Activated naive CD8-positive, alpha-beta T cell treated with anti-CD3 and anti-CD28 coated beads, Interleukin-2, amount 10 ng/mL, durations not matched to agents 7 days and 5 days (primary cell): ENCODE measurements at places on chromosomes 13 and 19.
A peak's percentile ranks its signal among the peaks of the same experiment; 100 is the strongest.

DNA sequence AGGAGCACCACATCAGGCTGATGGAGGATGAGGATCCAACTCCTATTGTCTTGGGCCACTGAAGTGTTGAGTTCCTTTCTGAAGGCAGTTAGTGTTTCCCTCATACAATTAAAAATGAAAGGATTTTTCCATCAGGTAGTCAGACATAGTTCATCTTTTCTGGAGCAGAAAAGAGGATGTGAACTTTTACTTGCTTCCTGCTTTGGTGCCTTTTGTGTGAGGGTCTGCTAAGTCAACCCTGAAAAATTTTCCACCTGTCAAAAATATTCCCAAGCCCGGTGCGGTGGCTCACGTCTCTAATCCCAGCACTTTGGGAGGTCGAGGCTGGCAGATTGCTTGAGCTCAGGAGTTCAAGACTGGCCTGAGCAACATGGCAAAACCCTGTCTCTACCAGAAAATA, 43.9 kb downstream of the RGCC start:
- DNase-seq, result no peak

- no peak for DNase-seq
Measured at GRCh38 chr13:23889615-23890607, 711 bp upstream of the MIPEP start.

DNA sequence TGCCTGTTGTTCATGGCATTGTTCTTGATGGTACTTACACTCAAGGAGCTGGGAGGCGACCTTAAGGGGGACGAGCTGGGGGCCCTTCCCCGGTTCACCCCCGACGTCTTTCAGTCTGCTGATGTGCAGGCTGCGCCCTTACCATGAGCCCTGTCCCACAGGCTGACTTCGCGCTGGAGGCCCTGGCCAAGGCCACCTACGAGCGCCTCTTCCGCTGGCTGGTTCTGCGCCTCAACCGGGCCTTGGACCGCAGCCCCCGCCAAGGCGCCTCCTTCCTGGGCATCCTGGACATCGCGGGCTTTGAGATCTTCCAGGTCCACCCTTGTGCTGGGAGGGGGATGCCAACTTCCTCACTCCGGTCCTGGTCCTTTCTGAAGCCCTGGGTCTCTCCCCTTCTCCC, 45.4 kb downstream of the MYH14 start:
- DNase-seq, result no peak

- DNase-seq, result no peak
Measured at GRCh38 chr13:61891401-61891800, 475.8 kb upstream of the PCDH20 start.

DNA sequence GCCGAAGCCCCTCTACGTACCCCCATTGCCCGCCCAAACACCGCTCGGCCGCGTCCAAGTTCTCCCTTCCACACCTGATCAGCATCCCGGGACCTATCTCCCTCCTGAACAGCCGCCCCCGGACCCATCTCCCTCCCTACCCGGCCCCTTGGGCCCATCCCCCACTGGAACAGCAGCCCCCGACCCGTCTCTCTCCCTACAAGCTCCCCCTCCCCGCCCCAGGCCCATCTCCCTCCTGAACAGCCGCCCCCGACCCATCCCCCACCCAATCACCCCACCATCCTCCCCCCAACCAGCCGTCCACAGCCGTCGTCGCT, 610 bp downstream of the ZSCAN1 start:
- DNase-seq, result no peak

DNA sequence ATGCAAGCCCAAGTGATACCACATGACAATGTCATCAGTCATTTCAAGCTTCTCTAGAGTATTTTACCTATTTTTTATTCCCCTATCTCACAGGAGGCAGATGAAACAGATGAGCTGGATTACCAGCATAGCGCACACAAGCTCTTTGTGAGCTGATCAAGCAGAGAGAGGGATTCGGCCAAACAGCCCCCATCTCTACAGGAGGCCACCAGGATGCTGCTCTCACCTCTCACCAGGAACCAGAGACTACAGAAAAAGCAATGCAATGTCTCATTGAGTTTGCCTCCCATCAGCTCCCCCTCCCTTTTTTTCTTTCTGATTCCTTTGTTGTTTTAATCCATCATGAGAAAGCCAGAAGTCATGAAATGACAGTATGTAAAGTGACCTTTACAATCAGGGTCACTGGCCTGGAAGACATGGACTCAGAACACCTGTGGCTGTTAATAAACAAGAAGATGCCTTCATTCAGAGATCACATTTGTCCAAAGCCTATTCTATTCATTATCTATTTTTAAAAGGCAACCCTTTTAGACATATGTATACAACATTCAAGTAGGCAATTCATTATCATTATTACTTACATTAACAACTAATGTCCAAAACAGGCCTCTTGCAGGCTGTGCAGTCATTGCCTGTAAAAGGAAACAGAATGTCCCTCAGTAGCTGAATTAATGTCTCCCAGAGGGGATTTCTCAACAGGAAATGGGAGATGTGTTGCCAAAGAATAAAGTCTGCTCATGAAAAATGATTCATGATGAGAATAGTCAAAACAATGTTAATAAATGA, 656.6 kb downstream of the TBC1D4 start:
- no peak for DNase-seq

- DNase-seq, result no peak
Measured at GRCh38 chr13:94640721-94641120, 39.1 kb downstream of the GPR180 start.

- peak; percentile 74 for DNase-seq
Measured at GRCh38 chr19:13154911-13155471, 4.8 kb downstream of the IER2 start.

- DNase-seq, result no peak
Measured at GRCh38 chr13:30415430-30416030, 6.8 kb upstream of the UBE2L5 start.

GRCh38 chr19:5460748-5461147, 5.5 kb downstream of the ZNRF4 start:
- DNase-seq, result no peak

DNA sequence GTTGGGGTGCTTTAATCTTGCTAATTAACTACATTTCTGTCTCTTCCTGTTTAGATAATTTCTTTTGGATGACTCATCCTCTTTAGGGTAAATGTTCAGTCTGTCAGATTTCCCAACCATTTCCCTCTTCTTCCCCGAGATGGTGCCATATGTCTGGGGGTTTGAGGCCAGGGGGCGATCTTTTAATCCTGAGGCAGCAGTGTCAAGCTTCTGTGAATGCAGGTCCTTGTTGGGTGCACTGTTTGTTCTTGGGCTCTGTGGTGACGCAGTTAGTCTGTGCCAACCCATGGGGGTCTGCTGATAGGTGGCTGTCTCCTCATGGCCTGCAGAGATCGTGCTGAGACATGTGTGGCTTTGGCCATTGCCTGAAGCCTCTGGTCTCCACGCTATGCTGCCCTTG, 420.4 kb downstream of the NDFIP2 start:
- no peak for DNase-seq

DNA sequence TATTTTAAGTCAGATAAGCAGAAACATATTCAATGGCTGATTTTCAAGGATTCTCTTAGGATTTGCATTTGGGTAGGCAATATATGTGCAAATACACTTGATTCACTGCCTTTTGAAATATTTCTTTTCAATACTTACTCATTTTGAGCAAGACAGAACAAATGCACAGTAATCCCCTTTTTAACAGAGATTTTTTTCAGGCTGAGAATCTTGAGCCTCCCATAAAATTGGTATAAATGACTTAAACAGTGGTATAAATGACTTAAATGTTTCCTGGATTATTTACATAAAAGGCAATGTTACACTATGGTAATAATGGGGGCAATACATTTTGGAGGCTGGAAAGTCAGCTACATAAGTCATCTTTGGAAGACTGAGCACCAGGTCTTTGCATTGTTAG, 389.0 kb downstream of the OLFM4 start:
- no peak for DNase-seq

GRCh38 chr13:100773429-100773828, 98.8 kb upstream of the TMTC4 start:
- no peak for DNase-seq

DNA sequence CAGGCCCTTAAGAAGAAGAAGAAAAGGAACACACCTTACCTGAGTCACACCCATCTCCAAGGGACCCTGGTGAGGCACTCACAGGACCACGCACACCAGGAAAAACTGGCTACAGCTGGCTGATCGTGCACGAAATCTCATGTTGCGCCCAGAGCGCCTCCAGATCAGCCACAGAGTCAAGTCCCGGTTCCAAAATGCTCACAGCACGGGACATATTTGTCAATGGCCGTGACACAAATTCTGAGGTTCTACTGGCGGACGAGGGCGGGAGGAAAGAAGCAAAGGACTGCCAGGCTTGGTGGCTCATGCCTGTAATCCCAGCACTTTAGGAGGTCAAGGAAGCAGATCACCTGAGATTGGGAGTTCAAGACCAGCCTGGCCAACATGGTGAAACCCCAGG, 21.5 kb downstream of the SH3GL1 start:
- no peak for DNase-seq

GRCh38 chr19:29538651-29539050, 12.9 kb downstream of the VSTM2B start:
- no peak for DNase-seq

DNA sequence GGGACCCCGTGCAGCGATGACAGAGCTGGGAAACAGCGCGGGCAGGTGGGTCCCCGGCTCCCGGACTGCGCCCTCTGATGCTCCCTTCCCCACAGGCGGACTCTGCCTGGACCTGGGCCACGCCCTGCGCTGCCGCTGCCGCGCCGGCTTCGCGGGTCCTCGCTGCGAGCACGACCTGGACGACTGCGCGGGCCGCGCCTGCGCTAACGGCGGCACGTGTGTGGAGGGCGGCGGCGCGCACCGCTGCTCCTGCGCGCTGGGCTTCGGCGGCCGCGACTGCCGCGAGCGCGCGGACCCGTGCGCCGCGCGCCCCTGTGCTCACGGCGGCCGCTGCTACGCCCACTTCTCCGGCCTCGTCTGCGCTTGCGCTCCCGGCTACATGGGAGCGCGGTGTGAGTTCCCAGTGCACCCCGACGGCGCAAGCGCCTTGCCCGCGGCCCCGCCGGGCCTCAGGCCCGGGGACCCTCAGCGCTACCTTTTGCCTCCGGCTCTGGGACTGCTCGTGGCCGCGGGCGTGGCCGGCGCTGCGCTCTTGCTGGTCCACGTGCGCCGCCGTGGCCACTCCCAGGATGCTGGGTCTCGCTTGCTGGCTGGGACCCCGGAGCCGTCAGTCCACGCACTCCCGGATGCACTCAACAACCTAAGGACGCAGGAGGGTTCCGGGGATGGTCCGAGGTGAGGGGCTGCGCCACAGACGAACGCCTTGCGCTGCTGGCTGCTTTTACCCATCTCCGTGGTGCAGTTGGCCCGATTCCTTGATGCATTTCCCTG, 7.8 kb upstream of the SELENOV start:
- DNase-seq, result peak; percentile 73

DNA sequence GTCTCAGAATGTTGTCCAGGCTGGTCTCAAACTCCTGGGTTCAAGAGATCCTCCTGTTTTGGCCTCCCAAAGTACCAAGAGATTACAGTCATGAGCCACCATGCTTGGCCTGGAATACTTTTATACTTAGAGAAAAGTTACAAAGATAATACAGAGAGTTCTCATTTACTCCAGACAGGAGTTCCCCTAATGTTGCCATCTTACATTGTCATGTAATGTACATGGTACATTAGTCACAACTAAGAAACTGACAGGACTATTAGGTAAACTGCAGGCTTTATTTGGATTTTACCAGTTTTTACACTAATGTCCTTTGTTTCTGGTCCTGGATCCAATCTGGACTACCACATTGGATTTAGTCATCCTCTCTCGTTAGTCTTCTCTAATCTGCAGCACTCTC, 2.3 kb upstream of the C19orf84 start:
- DNase-seq, result no peak

GRCh38 chr13:26888632-26889031, 128.0 kb upstream of the GPR12 start:
- DNase-seq, result no peak

- no peak for DNase-seq
Measured at GRCh38 chr13:32859707-32860292, 156.4 kb upstream of the KL start.

- DNase-seq, result no peak
Measured at GRCh38 chr13:27607125-27607524, 13.2 kb downstream of the LNX2 start.

- no peak for DNase-seq
Measured at GRCh38 chr13:100510208-100510957, 78.2 kb downstream of the GGACT start.

GRCh38 chr19:47723581-47723940, 10.3 kb downstream of the EHD2 start:
- no peak for DNase-seq

GRCh38 chr13:105328212-105328611, 1207.2 kb downstream of the EFNB2 start:
- no peak for DNase-seq

- no peak for DNase-seq
Measured at GRCh38 chr13:110363010-110363409, 55.9 kb downstream of the COL4A2 start.

- DNase-seq, result no peak
Measured at GRCh38 chr13:95955255-95955654, 97.9 kb downstream of the UGGT2 start.

- no peak for DNase-seq
Measured at GRCh38 chr13:82898586-82898985, 983.7 kb downstream of the SLITRK1 start.

- no peak for DNase-seq
Measured at GRCh38 chr19:50836543-50837195, 3.3 kb upstream of the KLK15 start.

- DNase-seq, result no peak
Measured at GRCh38 chr13:101258071-101258470, 158.2 kb downstream of the NALCN start.

DNA sequence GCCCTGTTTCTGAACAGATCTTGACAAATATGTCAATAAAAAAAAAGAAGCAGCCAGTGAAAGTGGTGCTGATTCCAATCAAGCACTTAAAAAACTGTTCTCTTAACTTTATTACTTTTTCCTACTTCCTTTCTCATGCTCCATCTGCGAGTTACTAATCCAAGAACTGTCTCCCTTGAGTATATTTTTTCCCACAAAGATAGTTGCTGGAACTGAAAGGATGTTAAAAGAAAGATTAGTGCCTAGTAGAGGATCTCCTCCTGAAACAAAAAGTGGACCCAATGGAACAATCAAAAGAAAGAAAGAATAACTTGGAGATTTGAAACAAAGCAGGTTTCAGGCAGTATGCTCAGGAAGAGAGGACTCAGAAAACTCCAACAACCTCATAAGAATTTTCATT, 1034.8 kb downstream of the PCDH17 start:
- DNase-seq, result no peak

- no peak for DNase-seq
Measured at GRCh38 chr13:110294146-110294545, 12.8 kb downstream of the COL4A1 start.
